ENCODE measurements at places on chromosomes 4 and X.
A peak's percentile ranks its signal among the peaks of the same experiment; 100 is the strongest.

GRCh38 chrX:110806145-110806544 lies 10.5 kb upstream of the CHRDL1 start:
- DNase-seq, result no peak
- H3K36me3 ChIP-seq, result no peaks in the 10 kb centered on the region
- no peaks in the 10 kb centered on the region for H3K27me3 ChIP-seq
- no peak overlapping the region for H3K4me3 ChIP-seq

DNA sequence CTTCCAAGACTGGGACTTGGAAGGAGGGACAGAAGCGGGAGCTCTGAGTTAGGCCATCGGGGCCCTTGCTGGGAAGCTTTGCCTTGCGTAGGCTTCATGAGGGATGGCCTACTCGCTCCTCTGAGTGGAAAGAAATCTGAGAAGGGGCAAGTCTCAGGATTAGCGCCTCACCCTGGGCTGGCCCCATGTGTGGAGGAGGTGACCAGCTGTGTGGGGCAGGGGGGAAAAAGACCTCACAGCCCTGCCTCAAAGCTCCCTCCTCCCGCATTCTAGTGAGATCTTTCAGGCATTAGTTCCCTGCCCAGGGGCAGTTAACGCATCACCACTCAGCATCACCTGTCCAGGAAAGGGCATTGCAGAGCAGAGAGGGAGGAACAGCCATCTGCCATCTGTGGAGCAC lies 156.1 kb downstream of the ENPP6 start:
- no peak overlapping the region for H3K4me3 ChIP-seq
- no peak for DNase-seq
- H3K36me3 ChIP-seq, result no peaks in the 10 kb centered on the region
- no peaks in the 10 kb centered on the region for H3K27me3 ChIP-seq
- H3K27ac ChIP-seq, result no peak overlapping the region
- H3K4me1 ChIP-seq, result no peaks in the 10 kb centered on the region

DNA sequence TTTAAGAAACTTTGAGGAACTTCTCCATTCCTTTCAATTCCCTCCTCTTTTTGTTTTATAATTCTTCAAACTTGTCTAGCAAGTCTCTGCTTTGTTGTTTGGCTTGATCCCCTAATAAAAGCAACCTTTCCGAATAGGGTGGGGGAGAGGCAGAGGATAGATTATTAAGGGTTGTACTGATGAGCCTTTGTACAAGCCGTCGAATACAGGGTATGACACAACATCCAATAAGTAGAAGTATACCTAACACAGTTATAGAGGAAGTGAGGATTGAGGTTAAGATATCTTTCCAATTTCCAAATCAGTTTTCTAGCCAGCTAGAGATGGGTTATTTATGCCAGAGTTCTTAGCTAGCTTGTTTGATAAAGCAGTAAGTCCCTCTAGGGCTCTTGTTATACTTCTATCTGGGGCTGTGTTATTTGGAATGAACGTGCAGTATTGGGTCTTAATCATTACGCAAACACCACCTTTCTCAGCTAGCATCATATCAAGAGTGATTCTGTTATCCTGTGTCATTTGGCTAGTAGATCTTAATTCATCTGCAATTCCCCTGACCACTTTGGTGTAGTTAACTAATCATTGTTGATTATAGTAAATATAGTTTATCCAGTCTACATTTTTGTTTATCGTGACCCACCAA lies 18.5 kb downstream of the METAP1 start:
- H3K27ac ChIP-seq, result peak overlapping the region; percentile 39
- no peak for DNase-seq
- no peaks in the 10 kb centered on the region for H3K36me3 ChIP-seq
- no peaks in the 10 kb centered on the region for H3K4me1 ChIP-seq
- H3K27me3 ChIP-seq, result no peaks in the 10 kb centered on the region

DNA sequence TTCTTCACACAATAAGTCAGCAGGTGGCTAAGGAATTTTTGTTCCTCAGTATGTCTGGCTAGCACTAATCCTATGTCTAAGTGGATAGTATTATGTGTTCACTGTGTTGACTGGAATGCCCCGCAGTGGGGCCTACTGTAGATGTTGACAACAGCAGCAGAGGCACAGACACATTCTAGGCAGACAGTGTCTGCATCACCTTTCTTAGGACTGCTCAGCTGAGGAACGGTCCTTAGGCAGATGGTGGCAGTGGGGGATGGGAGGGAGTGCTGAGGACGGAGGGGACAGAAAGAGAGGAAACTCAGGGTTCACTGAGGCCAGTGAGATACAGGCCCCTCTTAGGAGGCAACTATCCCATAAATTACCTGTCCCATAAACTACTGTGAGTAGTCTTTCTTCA lies 44.6 kb upstream of the LEF1 start:
- no peak overlapping the region for H3K4me3 ChIP-seq
- no peaks in the 10 kb centered on the region for H3K36me3 ChIP-seq
- H3K27me3 ChIP-seq, result no peaks in the 10 kb centered on the region
- H3K27ac ChIP-seq, result no peak overlapping the region

GRCh38 chr4:173522160-173522950 lies 7.7 kb downstream of the HAND2 start:
- DNase-seq, result peak; percentile 95
- H3K27me3 ChIP-seq, result no peaks in the 10 kb centered on the region
- H3K4me3 ChIP-seq, result peak overlapping the region; percentile 64
- H3K36me3 ChIP-seq, result no peaks in the 10 kb centered on the region
- H3K4me1 ChIP-seq, result peaks cover 23% of the 10 kb centered on the region

DNA sequence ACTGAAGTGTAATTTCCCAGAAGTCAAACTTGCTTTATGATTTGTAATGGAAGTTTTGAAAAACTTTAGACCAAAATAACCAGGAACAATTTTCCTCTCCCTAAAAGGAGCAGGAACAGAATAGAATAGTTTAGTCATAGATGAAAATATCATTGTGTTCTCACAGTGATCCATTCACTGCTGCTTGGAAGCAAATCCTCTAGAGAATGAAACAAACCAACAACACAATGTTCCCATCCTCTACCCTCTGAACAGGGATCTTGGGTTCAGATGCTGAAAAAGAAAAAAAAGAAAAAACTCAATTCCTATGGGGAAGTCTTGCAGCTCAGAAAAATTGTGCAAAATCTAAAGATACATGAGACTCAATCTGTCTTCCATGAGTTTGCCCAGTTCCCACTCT lies 12.2 kb downstream of the DSPP start:
- peak overlapping the region; percentile 9 for H3K4me3 ChIP-seq
- H3K36me3 ChIP-seq, result no peaks in the 10 kb centered on the region
- peak overlapping the region; percentile 83 for H3K27ac ChIP-seq
- H3K27me3 ChIP-seq, result no peaks in the 10 kb centered on the region
- peaks cover 4% of the 10 kb centered on the region for H3K4me1 ChIP-seq

DNA sequence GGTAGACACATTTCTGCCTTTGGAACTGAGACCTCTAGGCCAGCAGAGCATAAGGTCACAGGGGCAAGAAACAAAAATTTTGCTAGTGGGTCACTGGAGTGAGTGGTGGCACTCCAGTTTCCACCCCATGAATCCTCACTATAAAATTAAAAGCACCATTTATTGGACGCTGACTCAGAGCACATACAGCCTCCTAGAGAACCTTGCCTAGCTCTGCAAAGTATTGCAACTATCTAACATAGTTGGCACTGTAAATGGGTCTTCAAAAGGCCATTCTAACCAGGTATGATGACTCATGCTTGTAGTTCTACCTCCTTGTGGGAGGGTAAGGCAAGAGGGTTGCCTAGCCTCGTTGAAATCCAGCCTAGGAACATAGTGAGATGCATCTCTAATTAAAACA lies 25.1 kb downstream of the RRAGB start:
- no peaks in the 10 kb centered on the region for H3K4me1 ChIP-seq
- no peak for DNase-seq
- H3K27me3 ChIP-seq, result no peaks in the 10 kb centered on the region
- H3K4me3 ChIP-seq, result no peak overlapping the region
- H3K27ac ChIP-seq, result no peak overlapping the region

DNA sequence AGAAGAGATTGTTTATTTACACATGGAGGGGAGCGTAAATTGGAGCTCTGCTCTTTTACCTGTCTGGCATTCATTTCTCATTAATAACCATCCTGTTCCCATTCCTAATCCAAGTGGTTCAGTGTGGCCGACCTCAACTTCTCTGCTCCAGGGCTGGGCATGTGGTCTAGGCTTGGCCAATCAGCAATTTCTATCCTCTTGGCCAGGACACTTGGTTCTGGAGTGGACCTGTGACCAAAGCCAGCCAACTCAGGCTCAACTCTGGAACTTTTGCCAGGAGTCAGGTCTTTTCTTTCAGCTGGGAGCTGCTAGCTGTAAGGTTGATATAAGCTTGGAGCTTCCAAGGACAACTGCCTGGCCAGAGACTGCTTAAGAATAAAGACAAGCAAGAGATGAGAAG lies 15.6 kb upstream of the RASL11B start:
- no peak overlapping the region for H3K27ac ChIP-seq
- no peak overlapping the region for H3K4me3 ChIP-seq
- H3K4me1 ChIP-seq, result no peaks in the 10 kb centered on the region
- DNase-seq, result no peak
- no peaks in the 10 kb centered on the region for H3K36me3 ChIP-seq

- H3K4me1 ChIP-seq, result peaks cover 6% of the 10 kb centered on the region
- DNase-seq, result no peak
- H3K27ac ChIP-seq, result peak overlapping the region; percentile 37
- no peaks in the 10 kb centered on the region for H3K36me3 ChIP-seq
Observed at GRCh38 chr4:14864365-14865030, 137.8 kb upstream of the CPEB2 start.
